ENCODE measurements at places on chromosomes 4 and X.

- no peak for DNase-seq
Observed at GRCh38 chr4:145979160-145979559, 40.5 kb upstream of the ZNF827 start.

DNA sequence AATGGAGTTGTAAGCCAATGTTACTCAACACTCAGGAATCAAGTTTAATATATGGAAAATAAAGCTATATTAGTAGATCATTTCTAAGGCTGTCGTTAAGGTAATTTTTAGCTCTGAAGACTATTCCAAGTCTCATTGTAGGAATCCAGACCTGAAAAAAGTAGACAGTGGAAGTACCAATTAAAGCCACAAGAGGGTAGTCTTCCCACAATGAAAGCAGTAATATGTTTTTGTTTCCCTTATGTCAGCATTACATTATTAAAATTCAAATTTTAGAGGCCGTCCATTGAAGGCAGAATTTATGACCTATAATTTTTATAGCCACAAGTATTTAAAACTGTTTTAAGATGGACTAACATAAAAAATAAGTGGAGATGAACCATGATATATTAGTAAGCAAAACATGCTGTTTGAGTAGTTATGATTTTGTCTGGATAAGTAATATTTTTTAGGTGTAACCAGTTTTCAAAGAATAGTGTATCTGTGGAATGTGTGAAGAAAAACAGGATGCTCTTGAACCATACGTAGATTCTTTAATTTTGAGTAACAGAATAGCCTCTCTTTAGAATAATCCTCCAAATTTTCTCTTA is 372.6 kb upstream of the TECRL start:
- no peak for DNase-seq

- DNase-seq, result no peak
Observed at GRCh38 chr4:139958739-139959098, 195.3 kb downstream of the MAML3 start.

DNA sequence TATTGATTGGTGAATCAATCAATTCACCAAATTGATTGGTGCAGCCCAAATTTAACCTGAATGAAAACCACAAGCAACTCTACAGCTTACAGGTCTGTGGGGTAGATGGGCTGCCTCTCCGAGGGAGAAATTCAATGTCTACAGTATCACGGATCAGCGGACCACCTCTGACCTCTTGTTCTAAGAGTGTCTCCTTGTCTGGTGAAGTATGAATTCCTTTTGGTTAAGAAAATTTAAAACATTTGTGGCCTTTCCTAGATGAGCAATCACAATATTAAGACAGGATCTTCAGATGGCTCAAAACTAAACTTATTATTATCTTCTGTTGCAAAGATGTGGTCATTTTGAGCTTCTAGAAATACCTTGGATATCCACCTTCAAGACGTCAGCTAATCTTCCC is 153.3 kb downstream of the IL15 start:
- no peak for DNase-seq

- no peak for DNase-seq
Observed at GRCh38 chr4:156568484-156568883, 403.1 kb downstream of the PDGFC start.

- no peak for DNase-seq
Observed at GRCh38 chr4:23602720-23603119, 287.1 kb downstream of the PPARGC1A start.

GRCh38 chr4:133694416-133694815 is 507.2 kb downstream of the PABPC4L start:
- DNase-seq, result no peak

- no peak for DNase-seq
Observed at GRCh38 chr4:154427149-154427548, 64.5 kb downstream of the DCHS2 start.

DNA sequence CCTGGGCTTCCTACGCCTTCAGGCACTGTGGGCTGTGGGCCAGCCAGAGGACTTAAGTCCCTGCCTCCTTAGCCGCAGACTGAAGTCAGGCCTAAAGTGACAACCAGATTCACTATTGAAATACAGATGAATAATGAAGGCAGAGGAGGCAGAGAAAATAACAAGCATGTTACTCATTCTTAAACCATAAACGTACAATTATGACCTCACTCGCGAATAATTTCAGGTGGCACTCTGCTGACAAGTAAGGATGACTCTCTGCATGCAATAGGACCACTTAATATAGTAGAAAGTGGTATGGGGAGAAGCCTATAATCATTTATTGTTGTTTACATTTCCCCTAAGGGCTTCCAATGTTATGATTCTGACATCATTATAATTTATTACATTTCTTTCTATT is 409.2 kb upstream of the FGF13 start:
- DNase-seq, result no peak

DNA sequence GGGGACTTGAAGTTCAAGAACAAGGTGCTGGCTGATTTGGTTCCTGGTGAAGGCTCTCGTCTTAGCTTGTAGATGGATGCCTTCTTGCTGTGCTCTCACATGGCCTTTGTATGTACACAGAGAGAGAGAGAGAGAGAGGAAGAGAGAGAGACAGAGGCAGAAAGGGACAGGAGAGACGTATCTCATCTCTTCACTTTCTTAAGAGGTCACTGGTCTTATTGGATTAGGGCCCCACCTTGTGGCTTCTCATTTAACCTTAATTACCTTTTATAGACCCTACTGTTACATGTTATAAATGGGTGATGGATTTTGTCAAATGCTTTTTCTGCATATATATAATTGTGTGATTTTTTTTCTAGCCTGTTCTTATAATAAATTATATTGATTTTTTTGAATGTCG is 1444.2 kb downstream of the ADGRL3 start:
- peak; percentile 16 for DNase-seq

DNA sequence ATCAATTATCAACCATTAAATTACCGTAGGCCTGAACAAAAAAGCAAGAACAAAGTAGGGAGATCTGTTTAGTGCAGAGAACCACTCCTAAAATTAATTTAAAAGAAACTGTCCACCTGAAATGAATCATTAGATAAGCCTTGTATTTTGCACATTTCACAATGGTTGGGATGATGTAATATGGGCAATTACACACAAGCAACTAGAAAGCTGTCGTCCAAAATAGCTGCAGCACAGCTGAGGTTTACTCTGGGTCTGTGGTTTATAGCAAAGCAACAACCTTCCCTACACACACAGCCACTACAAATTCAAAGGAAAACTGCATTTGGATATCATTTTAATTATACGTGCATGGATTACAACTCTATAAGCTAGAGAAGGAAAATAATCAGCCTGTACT is 28.5 kb downstream of the PCDH19 start:
- no peak for DNase-seq

GRCh38 chr4:7539659-7540058 is 104.9 kb upstream of the PSAPL1 start:
- DNase-seq, result peak; percentile 100

DNA sequence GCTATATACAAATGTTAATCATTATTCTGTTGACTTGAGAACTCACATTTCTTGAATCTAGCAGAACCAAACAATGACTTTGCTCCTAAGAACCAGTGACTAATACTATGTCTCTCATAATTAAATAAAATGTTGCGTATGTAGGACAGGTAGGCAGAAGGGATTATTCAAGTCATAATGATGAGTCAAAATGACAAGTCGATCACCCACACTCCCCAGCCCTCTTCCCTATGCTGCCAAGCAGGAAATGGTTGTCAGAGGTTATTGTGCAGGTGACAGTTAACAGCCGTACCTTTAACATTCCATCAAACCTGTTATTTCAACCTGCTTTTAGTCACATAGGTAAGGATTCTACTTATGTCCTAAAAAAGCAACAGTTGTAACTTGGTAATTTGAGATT is 22.0 kb upstream of the STK26 start:
- DNase-seq, result no peak

DNA sequence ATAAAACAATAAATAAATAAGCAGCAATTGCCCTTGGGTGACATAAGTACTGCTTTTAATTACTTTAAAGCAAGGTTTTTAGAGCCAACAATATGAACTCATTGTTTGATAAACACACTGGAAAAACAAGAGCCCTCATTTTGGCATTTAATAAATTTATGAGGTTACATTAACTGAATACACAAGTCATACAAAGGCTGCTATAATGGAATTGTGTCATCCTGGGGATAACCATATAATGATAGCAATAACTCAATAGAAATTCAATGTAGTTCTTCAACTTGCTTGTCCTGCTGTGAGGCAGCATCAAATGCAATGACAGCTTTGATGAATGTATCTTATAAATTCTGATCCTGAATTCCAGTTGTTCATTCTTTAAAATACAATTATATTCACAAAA is 1512.5 kb downstream of the STIM2 start:
- DNase-seq, result no peak

GRCh38 chr4:38058151-38058550 is 98.0 kb downstream of the PTTG2 start:
- peak; percentile 60 for DNase-seq

DNA sequence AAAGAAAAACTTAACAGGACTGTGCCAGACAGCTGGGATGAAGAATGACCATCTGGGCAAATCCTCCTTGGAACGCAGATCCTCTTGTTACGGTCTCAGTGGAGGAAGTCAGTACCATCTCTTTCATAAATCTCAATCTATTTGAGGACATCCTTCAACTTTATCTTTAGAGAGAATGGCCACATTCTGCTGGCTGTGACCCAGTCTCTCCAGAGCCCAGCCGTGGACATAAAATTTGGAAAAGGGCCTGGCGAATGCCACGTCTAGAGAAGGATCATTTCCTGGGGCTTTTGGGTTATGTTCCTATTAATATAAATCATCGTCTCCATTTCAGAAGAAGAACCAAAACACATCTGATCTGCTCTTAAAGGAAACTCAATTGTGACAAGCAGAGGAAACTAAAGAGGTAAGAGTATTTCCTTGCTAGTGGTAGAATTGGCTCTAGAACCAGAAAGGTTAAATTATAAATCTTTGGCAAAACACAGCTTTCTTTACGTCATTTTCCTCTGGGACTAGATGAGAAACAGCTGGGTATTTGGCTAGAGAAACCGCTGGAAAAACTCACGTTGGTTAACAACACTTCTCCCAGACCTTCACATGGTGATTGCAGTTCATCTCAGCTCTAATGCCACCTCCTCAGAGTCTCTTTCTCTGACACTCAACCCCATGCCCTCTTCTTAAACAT is 164.7 kb downstream of the CHIC2 start:
- DNase-seq, result no peak

DNA sequence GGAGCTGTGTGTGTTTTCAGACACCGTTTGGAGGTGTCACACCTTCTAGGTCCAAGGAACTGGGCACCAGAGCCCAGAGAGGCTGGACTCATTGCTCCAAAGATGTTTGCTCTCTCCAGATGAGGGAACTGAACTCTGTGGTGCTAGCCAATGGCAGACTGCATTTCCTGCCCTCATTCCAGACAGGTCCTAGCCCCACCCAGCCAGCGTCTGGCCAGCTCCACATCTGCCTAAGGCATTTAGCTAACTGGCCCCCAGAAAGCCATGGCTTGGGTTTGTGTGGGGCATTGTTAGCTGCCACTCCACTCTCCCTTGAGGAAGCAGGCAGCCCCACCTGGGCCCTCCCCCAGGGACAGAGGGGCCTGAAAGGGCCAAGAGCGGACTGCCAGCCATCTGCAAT is 11.4 kb downstream of the FGD1 start:
- DNase-seq, result peak; percentile 25

- no peak for DNase-seq
Observed at GRCh38 chrX:48683411-48683982, at the start of gene WAS. Gene WAS, plus strand, starts transcription at chrX:48683799. Its CDS starts 55 bp downstream, at chrX:48683854.

- no peak for DNase-seq
Observed at GRCh38 chr4:72376901-72377300, 192.1 kb downstream of the ADAMTS3 start.

DNA sequence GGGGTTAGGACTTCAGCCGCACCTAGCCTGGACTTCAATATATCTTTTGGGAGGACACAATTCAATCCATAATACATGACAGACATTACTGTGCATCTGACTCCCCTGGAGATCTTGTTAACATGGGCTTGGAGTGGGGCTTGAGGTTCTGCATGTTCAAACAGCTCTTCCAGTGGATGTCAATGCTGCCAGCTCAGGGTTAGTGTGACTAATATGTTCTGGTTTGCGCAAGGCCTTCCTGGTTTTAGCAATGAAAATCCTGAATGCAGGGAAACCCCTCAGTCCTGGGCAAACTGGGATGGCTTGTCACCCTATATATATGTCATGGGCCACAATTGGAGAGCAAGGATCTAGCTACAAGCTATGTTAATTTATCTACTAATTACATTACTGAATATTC is 2.7 kb upstream of the TSPAN7 start:
- no peak for DNase-seq
